ENCODE measurements at places on chromosomes 2 and 18.

GRCh38 chr18:35506024-35506712, 8.4 kb upstream of the INO80C start:
- DNase-seq, result no peak

DNA sequence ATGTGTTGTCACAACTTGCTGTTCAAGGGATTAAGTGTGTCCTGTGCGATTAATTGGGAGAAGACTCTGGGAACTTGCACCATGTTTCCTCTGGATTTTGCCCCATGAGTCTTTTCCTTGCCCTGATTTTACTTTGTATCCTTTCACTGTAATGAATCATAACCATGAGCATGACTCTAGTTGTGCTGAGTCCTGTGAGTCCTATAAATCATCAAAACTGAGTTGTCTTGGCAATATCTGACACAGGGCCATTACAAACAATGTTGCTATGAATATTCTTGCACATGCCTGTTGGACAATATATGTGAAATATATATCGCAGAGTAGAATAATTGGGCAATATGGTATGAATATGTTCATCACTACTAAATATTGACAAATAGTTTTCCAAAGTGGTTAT, 56.5 kb upstream of the COL5A2 start:
- DNase-seq, result no peak

GRCh38 chr2:218168635-218169462, 2.1 kb upstream of the CXCR1 start:
- peak; percentile 38 for DNase-seq

GRCh38 chr2:235939471-235939870, 228.7 kb downstream of the GBX2 start:
- no peak for DNase-seq

DNA sequence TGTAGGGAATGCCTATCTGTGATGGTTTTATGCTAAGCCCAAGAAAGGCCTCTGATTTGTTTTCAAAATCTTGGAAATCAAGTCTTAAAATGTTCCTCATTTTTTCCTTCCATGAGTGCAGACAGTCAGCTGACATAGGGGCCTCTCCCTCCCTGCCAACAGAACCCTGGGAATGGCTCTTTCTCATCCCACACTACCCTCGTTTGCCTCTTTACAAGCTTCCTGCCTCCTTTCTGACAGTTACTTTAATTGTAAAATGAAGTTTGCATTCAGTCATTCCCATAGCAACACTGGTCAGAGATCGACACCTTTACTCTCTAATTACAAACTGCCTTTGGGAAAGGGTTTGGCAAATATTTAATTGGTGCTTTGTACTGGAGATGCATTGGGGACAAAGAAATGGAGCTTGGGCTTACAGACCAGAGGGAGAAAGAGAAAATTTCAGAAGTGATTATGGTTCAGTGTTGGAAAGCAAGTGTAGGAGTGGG, 25.4 kb downstream of the KIF5C start:
- DNase-seq, result no peak

DNA sequence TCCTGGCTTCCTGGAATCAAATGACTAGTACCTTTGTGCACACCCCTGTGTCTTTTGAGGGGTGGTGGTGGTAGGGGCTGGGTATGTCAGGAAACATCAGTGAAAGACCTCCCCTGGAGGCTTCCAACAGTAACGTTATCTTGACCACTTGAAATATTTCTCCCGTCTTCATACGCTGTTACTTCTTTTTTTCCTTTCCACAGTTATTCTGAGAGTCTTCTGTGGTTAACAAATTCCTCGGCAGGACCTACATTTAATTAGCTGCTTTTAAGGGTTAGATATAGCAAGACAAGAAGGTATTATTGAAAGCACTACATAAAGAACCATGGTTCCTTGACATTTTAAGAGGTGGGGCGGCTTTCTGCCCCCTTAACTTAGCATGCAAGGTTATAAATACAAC, 34.6 kb downstream of the UGP2 start:
- DNase-seq, result no peak

- peak; percentile 64 for DNase-seq
Observed at GRCh38 chr2:168912901-168913369, 11.8 kb downstream of the G6PC2 start.

DNA sequence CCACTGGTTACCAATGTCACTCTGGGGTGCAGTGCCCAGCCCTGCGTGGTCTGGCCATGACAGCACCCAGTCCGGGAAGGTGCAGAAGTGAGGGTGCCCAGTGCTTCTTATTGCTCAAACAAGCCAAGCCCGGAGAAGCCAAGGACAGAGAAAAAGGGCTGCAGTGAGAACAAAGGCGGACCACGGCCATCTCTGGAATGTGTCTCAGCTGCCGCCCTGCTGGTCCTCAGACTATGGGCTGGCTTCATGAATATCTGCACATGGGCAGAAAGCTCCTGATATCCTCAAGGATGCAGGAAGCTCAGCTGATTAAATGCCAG, 28.7 kb downstream of the COPS9 start:
- DNase-seq, result no peak

DNA sequence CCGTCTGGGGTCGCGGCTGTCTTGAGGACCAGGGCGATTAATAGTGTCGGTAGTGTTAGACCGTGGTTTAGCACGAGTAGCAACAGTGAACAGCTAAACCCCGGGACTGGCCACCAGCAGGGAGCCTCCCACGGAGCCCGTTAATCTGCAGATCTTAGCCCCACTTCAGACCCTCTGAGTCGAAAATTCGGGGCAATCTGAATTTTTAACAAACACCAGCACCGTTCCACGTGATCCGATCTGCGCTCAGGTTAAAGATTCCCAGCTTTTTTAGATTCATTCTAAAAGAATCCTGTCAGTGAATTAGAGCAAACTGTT, 479 bp upstream of the ATP5F1A start:
- DNase-seq, result no peak

GRCh38 chr2:85590950-85591349, 4.6 kb upstream of the RNF181 start:
- DNase-seq, result peak; percentile 11

DNA sequence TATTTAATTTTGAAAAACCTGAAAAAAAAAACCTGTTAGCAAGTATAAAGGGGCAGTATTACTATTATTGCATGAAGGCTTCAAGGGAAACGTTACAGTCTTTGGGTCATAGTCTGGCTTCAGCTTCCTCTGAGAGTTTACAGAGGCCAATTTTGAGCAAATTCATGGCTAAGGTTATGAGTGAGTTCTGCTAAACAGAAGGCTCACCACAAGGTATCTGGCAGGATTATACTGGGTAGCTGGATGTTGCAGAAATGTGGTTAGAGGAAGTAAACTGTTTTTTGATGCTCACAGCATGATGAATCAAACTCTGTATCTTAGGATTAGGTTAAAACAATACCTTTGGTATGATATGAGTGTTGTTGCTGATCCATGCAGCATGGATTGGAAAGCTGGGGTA, 9.3 kb downstream of the MRPL19 start:
- DNase-seq, result no peak

- no peak for DNase-seq
Observed at GRCh38 chr2:235268535-235268934, 225.3 kb upstream of the AGAP1 start.

DNA sequence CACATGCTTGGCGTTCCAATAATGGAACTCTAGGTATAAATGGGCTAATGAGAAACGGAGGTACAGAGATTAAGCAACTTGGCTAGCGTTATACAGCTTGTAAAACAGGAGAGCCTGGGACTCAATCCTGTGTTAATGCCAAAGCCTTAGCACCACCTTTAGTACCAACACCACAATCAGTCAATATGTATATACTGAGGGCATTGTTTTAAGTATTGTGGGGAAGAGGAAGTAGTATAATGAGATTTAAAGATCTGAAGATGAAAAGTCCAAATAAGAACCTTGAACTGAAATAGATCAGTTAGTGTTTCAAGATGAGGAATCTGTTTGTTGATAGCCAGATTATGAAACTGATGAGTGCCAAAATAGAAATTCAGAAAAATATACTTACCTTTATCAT, 8.1 kb downstream of the MARS2 start:
- no peak for DNase-seq

DNA sequence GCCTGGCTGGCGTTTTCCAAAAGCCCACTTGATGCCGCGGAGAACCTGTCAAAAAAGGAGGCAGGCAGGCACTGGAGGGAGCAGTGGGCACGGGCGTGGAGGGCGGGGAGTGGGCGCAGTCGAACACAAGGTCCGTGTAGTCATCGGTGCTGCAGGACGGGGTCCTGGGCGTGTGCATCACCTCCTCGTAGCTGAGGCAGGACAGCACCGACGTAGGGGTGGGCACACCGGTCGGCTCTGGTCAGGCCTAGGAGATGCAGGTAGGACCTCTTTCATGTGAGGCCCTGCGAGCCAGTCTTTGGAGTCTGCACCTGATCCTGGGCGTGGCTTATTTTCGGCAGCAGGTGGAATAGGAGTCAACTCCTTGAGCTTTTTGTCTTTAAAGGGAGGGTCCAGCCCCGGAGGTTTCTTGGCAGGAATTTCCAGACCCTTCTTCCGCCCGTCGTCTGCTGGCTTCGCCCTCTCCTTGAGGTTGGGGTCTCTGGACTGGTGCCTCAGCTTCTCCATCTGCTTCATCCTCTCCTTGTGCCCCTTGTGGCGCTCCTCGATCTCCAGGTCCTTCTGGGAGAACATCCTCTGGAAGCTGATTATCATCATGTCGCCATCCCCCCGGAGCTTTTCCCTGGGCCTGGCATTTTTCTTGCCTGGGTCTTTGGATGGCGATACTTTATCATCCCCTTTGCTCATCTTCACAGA, 892.5 kb upstream of the LRRTM1 start:
- peak; percentile 55 for DNase-seq

DNA sequence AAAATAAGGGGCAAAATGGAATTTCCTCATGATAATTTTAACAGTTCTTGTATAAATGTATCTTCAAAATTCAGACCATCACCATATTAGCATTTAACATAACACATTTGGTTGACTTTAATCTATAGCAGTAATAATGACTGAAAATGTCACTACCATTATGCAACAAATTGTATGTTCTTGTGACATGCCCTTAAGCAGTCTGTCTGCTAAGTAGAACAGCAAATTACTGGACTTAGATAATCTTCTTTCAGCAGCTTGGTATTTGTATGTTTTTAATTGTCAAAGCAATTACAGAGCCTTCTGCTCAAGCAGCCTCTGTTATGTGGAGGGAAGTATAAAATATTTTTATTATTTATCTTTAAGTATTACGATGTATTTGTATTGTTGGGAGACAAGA, 214.3 kb upstream of the NXPH2 start:
- no peak for DNase-seq

DNA sequence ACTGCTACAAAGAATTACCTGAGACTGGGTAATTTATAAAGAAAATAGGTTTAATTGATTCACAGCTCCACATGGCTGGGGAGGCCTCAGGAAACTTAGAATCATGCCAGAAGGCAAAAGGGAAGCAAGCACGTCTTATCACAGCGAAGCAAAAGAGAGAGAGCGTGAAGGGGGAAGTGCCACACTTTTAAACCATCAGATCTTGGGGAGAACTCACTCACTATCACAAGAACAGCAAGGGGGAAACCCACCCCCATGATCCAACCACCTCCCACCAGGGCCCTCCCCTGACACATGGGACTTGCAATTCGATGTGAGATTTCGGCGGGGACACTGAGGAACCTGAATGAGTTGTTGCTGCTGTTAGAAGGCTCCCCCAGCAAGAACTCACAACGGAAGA, 220.2 kb upstream of the PIEZO2 start:
- DNase-seq, result no peak

GRCh38 chr2:72972352-72973136, 55.2 kb downstream of the EMX1 start:
- DNase-seq, result no peak

GRCh38 chr18:36392164-36392978, 94.9 kb downstream of the FHOD3 start:
- DNase-seq, result no peak

DNA sequence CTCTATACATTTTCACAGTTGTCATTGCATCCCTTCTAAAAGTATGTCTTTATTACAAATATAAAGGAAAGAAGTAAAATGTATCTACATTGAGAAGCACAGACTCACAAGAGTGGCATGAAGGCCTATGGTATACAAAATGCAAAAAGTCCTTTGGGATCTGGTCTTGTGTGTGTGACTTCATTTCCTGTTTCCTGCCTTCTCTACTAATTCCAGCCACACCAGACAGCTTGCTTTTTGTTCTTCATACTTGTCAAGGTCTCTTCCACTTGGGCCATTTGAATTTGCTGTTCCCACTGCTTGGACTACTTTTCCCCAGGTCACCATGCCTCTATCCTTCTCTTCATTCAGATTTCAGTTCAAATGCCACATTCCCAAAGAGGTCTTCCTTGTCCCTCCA, 6.7 kb upstream of the PNO1 start:
- DNase-seq, result no peak

DNA sequence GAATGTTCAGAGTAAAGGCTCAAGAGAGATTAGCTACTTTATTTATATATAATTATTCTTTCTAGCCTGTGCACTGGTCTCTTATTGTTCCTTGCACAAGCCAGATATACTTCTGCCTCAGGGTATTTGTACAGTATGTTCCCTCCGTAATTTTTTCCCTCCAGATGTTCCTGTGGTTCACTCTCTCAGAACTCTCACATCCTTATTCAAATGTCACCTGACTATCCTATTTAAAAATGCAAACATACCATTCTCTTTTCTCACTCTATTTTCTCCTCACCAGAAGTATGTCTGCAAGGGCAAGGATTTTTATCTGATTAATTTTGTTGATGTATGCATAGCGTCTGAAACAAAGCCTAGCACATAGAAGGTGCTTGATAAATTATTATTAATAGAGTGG, 64.0 kb upstream of the CERS6 start:
- no peak for DNase-seq

GRCh38 chr2:122081751-122082150, 326.3 kb downstream of the TSN start:
- DNase-seq, result no peak

DNA sequence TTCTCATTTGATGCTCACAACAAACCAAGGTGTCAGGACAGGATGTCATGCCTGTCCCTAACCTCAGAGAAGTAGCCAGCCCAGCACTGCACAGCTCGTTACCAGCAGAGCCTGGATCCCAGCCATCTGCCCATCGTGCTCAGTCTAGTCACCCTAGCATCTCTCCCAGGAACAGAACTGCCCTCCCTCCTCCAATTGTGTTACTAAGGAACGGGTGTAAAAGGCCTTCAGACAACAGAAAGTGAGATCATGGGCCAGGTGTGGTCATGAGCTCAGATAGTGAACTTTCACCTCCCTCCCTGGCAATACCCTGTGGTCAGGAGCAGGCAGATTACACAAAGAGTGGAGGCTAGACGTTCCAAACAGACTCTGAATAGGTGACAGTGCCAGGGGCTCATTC, 111.8 kb upstream of the PPP1CB start:
- no peak for DNase-seq

GRCh38 chr18:45462179-45462578, 153.1 kb upstream of the SLC14A2 start:
- no peak for DNase-seq

GRCh38 chr18:44180683-44181082, 500.0 kb upstream of the SETBP1 start:
- no peak for DNase-seq
